ENCODE measurements at places on chromosomes 12 and 14. TPM values are rescaled to one million over a fixed set of nuclear protein-coding genes. Genes with fewer than 3 reads are reported as not detected.

DNA sequence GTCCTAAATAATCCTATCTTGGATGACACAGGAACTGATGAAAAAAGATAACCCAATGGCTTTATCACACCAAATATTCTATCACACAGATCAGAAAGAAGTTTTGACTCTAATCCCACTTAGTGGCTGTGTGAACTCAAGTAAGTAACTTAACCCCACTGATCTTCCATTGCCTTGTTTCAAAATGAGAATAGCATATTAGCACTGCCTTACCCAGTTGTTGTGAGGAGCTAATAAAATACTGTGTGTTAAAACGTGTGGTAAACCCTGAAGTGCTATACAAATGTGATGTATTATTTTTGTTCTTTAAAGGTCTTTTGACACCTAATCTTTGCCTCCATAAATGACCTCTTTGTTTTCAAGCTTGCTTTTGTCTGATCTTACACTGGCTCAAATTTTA lies 60.9 kb upstream of the ARID2 start:
- DNase-seq = no peak

NR1H4 gene
- total RNA-seq = not detected

AKAP5 gene
- total RNA-seq = 37.5 TPM

E2F7 gene
- 1.2 TPM for total RNA-seq

Measured in frontal cortex (tissue), 4 donors.